ENCODE measurements at places on chromosomes 1 and 21.

DNA sequence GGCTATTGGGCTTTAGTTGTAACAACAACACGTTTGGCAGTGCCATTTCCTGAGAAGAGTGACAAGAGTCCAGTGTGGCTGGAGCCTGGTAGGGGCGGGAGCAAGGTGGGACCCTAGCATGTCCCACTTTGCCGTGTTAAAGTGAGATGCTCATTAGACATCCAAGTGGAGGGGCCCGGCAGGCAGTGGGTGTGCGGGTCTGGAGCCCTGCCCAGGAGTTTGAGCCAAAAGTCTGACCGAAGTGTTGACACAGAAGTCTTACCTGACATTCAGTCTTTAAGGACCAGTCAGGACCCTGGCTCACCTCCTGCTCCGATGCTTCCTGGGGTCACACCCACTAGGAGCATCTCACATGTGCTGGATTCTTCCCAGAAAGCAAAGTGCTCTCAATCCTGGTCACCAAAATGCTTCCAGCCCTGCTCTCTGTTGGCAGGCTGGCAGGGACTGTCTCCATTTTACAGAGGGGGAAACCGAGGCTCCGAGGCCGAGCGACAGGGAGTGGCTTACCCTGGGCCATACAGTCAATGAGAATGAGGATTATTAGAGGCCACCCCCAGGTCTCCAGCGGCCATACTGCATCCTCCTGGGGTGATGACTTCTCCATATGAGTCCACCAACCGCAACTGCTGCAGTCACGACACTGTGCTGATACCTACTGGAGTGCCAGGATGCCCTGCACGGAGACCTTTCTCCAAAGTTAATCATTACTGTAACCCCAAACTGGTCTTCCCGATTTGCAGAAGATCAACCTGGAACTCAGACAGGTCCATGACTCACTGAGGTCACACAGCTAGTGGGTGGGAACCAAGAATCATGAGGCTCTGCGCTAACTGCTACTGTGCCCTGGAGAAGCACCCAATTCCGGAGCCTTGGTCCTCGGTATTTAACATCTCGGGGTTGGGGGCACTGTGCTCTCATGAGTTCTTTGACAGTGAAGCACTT lies 112.7 kb downstream of the PRDM2 start:
- DNase-seq: no peak

DNA sequence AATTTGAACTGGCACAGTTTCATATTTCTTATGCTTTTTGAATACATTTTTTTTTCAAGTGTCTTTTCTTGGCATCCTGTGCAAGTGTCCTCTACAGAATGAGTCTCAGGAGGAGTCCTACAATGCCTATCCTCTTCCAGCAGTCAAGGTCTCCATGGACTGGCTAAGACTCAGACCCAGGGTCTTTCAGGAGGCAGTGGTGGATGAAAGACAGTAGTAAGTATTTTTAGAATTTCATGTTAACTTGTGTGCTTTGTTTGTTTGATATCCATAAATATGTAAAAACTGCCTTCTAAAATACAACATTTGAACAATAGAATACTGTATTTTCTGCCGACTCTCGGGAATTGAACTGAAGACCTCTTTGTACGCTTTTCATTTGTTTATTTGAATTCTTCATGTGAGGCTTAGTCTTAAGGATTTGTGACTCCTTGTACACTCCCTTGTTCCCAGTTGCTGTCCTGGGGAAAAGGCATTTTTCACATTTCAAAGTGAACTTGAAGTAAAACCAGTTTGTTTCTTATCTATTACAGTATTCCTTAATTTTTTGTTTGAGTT lies 56.6 kb downstream of the NCF2 start:
- no peak for DNase-seq

- no peak for DNase-seq
Measured at GRCh38 chr21:34670220-34670961, 1.6 kb downstream of the CLIC6 start.

DNA sequence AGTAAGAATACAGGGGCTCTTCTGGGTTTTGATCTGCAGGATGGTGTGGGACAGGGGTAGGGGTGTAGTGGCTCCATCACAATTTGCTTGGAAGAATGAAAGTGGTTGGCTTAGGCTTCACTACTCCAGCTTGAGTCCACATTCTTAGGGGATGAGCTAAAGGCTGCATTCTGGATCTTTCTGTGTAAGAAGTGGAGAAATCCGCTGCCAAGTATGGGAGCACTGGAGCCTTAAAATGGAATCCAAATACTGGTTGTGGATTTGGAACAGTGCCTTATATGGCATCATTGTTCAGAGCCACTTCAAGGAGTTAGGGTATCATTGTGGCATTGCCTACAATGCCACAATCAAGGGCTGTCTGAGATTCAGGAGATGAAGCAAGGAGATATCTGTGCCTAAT lies 187.1 kb downstream of the LMO4 start:
- DNase-seq: peak; percentile 16

DNA sequence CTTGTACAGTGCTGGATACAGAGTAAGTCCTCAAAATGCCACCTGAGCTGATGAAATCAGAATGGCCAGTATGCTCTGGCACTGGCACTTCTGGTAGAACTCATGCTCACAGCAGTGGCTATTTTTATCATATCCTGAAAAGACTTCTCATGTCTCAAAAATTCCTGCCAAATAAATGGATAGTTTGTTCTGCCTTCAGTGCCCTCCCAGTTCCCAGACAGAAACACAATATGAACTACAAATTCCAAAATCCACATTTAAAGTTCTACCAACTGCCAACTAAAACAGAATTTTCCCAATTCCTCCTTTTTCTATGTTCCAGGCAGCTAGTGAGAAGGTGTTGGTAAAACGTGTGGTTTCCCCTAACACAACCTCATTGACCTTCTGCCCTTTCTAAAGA lies 51.4 kb upstream of the RGS1 start:
- no peak for DNase-seq

- DNase-seq: no peak
Measured at GRCh38 chr1:98256700-98257099, 335.9 kb upstream of the DPYD start.

GRCh38 chr1:59511476-59512465 lies 214.9 kb downstream of the FGGY start:
- no peak for DNase-seq

DNA sequence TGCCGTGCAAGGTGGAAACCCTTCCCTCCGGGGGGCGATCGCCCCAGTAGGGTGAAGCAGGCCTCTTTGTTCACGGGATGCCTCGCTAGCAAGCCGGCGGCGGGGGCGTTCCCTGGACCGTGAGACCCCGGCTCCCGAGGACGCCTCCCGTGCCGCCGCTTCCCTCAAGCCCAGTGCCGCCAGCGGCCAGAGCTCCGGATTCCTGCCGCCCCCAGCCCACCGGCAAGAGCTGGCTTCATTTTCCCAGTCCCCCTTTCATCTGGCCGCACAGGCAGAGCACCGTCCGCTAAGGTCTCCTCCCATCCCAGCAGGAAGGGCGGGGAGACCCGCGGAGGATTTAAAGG lies 16.3 kb downstream of the IER5 start:
- no peak for DNase-seq

DNA sequence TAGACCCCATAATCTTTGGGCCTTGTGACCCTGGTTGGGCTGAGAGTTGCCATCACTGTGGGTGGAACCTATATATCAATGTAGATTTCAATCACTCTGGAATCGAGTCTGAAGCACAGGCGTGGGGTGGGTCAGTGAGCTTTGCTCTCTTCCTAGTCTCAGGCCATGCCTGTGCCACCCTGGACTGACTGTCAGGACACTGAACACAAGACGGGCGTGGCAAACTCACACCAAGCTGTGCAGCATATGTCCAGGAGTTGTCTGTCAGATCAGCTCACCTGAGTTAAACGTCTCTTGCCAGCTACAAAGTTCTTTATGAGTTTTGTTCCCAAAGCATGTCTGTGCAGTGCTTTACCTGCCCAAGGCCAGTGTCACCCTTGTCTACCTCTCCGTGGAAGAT lies 30.9 kb upstream of the ALPL start:
- no peak for DNase-seq

GRCh38 chr1:20278692-20279130 lies 12.0 kb upstream of the VWA5B1 start:
- DNase-seq: peak; percentile 23

- no peak for DNase-seq
Measured at GRCh38 chr21:14617040-14617393, 70.9 kb upstream of the SAMSN1 start.

- DNase-seq: no peak
Measured at GRCh38 chr1:93036672-93037071, 42.4 kb upstream of the MTF2 start.

GRCh38 chr1:20485527-20486456 lies at the start of gene CAMK2N1:
CAMK2N1 (minus strand) TSS chr1:20486210; CDS start chr1:20485379, 831 bp downstream.
- no peak for DNase-seq

Data from fibroblast of skin of left quadriceps (primary cell).